Hippocampal formation (tissue), 2 donors: ENCODE measurements at places on chromosomes 2 and 18.

GRCh38 chr2:152200565-152201465 lies 25.3 kb upstream of the STAM2 start:
- no peak for DNase-seq

GRCh38 chr18:58545338-58546296 lies 83.3 kb downstream of the ALPK2 start:
- no peak for DNase-seq

- no peak for DNase-seq
These were observed 57.0 kb downstream of the COA5 start for GRCh38 chr2:98551316-98551715.

- no peak for DNase-seq
These were observed 25.8 kb upstream of the SRD5A2 start for GRCh38 chr2:31606509-31606908.

DNA sequence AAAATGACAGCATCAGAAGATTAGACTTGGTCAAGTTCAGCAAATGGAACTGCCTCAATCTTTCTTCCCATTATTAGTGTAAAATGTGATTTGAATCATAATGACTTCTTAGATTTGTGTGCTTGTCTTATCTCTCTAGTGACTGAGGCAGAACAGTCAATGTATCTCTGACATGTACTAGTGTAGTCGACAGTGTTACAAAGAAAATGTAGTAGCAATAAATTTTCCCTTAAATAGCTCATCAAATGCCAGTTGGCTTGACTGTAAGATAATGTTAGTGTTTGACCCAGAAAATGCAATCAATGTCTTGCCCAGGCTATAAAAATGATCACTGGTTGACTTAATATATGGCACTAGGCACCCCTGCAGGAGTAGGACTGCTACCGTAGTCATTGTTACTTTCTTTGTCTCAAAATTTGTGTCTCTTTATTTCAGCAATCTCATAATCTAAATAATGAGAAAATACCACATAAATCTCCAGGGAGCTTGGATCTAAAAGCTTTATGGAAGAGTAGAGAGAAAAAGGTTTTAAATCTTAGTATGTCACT lies 1336.7 kb downstream of the DPP10 start:
- no peak for DNase-seq

DNA sequence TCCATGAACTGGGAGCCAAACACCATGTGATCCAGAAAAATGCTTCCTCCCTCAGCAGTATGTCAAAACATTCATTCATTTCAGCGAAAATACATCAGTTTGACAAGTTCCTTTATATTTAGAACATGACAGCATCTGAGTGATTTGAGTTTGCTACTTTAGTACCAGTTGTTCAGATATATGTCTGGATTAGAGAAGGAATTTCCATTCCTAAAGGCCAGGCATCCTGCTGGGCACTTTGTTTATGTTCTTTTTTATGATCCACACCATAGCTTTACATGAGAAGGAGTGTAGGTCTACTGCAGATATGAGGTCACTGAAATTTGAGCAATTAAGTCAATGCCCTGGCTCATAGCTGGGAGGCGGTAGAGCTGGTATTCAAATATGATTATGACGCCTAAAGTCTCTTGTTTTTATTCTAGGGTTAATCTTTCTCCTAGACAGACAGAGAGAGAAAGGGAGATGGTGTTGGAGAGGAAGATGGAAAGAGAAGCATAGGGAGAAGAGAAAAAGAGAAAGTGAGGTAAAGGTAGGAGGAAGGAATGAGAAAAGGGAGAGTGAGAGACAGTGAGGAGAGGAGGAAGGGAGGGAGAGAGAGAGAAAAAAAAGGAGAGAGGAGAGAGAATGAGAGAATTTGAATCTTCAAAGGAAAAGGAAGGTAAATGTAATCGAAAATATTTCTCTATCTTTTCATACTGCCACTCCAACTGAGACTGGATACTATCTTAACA lies 839.5 kb upstream of the FANCL start:
- no peak for DNase-seq

- no peak for DNase-seq
These were observed 50.9 kb downstream of the PLEKHA3 start for GRCh38 chr2:178531168-178531567.

GRCh38 chr2:101679801-101680487 lies 17.6 kb upstream of the MAP4K4 start:
- DNase-seq = no peak

- no peak for DNase-seq
These were observed 16.5 kb upstream of the NRP2 start for GRCh38 chr2:205665791-205666190.

- no peak for DNase-seq
These were observed 141.7 kb upstream of the CCDC68 start for GRCh38 chr18:55100817-55101457.
